HFFc6 (cell line): ENCODE measurements at places on chromosomes 2 and 18. TPM values are rescaled to one million over a fixed set of nuclear protein-coding genes. Genes with fewer than 3 reads are reported as not detected.

Gene ALPG
- total RNA-seq = not detected in 3 replicates

DNA sequence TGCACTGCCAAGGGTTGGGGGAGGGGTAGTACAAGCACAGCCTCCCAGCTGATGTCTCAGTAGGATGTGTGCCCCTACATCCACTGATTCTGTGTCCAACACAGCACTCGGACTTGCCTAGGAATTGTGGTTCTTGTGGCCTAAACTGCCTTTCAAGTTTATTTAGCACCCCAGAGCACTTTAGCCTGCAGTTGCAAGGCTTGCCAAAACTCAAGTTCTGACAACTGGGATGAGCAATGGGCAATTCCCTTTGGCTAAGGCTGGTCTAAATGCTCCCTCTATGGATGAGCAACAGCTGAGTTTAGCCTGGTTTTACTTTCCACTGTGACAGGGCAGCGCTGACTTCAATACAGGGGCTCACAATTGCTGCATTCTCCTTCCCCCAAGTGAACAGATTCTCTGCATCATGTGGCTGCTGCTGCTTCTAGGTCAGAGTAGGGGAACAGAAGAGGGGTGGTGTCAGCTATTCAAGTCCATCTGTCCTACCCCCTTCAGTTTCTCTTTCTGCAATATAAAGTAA, 471.5 kb downstream of the PIK3C3 start:
- H3K27me3 ChIP-seq = no peaks in the 10 kb centered on the region
- H3K4me3 ChIP-seq = no peak overlapping the region
- no peaks in the 10 kb centered on the region for H3K36me3 ChIP-seq
- H3K27ac ChIP-seq = no peak overlapping the region
- no peaks in the 10 kb centered on the region for H3K4me1 ChIP-seq

- H3K27ac ChIP-seq = 0 out of 2 replicates have a peak overlapping the region, but pooled peaks have one; percentile 23
- H3K27me3 ChIP-seq = peaks cover 4% of the 10 kb centered on the region; the same call in 1 of the 2 replicates
- H3K36me3 ChIP-seq = peaks cover 23% of the 10 kb centered on the region
- H3K4me3 ChIP-seq = no peak overlapping the region
- no peak for DNase-seq
- H3K4me1 ChIP-seq = peaks cover 30% of the 10 kb centered on the region
These were observed 46.4 kb downstream of the COMMD1 start for GRCh38 chr2:61951881-61952280.

Gene CPS1
- 1.8 to 3.1 TPM (median 2.7 TPM) in 3 replicates for total RNA-seq

GRCh38 chr18:77099485-77100370, 32.9 kb downstream of the MBP start:
- no peak overlapping the region for H3K4me3 ChIP-seq
- peaks cover 8% of the 10 kb centered on the region for H3K36me3 ChIP-seq
- peaks cover 56% of the 10 kb centered on the region for H3K4me1 ChIP-seq
- no peak for DNase-seq
- H3K27me3 ChIP-seq = peaks cover 3% of the 10 kb centered on the region
- 0 out of 2 replicates have a peak overlapping the region, but pooled peaks have one; percentile 11 for H3K27ac ChIP-seq

- no peak overlapping the region for H3K4me3 ChIP-seq
- no peak for DNase-seq
- no peaks in the 10 kb centered on the region for H3K36me3 ChIP-seq
- peaks cover 17% of the 10 kb centered on the region for H3K27me3 ChIP-seq
These were observed 269.8 kb upstream of the ID2 start for GRCh38 chr2:8412082-8412481.

DNA sequence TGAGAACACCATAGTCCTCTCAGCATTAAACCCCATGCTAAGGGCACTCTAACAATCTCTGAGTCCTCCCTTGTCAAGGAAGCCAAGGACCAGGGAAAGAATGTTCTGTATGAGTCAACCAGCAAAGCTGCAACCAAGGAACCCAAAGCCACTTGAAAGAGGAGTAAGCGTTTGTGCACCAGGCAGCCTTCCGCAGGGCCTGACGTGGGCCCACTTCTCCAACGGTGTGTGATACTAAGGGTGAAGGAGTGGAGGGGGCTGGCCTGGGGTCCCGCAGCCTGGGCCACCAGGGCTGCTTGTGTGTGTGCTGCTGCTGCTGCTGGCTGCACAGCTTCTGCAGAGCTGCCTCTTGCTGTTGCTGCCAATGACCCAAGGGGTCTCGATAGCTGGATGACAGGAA, 30.1 kb upstream of the GALNT14 start:
- H3K27ac ChIP-seq = no peak overlapping the region
- peaks cover 17% of the 10 kb centered on the region for H3K27me3 ChIP-seq
- DNase-seq = peak; percentile 19

DNA sequence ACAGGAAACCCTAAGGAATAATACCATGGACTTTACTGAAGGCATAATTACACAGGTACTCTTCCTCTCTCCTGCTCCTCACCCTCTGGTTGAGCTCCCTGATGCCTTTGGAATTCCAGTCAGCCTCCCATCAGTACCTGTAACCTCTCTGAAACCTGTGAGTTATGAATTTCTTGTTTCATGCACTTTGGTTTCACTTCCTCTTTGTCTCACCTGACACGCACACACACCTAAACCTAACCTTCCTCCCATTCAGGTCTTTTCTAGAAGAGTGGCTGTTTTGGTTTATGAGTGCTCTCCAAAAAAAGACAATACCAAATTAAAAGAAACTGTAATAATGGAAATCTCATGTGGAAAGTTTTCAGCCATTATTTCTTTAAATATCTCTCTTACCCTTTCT, 451.3 kb upstream of the VWC2L start:
- no peaks in the 10 kb centered on the region for H3K4me1 ChIP-seq
- H3K36me3 ChIP-seq = no peaks in the 10 kb centered on the region
- H3K27me3 ChIP-seq = no peaks in the 10 kb centered on the region
- no peak overlapping the region for H3K27ac ChIP-seq
- no peak for DNase-seq

Gene ACADL
- total RNA-seq = not detected in 3 replicates

DNA sequence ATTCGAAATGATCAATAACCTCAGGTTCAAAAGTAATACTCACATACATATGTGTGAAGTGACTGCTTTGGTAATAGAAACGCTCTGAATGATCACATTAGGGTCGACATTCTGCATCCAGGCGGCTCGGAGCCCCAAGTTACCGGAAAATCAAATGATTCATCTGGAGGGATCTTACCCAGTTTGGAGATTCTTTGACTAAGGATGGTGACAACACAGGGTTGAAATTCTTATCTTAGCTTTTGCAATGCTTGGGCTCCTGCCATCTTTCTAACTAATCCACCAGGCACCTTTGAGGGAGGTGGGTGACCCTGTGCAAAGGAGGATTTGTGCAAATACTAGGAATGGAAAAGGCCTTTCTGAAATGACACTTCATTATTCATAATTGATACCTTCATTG, 10.8 kb downstream of the GBX2 start:
- no peaks in the 10 kb centered on the region for H3K4me1 ChIP-seq
- peaks cover 5% of the 10 kb centered on the region; the same call in 1 of the 2 replicates for H3K36me3 ChIP-seq
- peaks cover 31% of the 10 kb centered on the region for H3K27me3 ChIP-seq
- no peak for DNase-seq
- no peak overlapping the region for H3K27ac ChIP-seq

Gene SERPINB3
- not detected in 2 replicates for total RNA-seq

Gene GBX2
- total RNA-seq = not detected in 2 replicates

DNA sequence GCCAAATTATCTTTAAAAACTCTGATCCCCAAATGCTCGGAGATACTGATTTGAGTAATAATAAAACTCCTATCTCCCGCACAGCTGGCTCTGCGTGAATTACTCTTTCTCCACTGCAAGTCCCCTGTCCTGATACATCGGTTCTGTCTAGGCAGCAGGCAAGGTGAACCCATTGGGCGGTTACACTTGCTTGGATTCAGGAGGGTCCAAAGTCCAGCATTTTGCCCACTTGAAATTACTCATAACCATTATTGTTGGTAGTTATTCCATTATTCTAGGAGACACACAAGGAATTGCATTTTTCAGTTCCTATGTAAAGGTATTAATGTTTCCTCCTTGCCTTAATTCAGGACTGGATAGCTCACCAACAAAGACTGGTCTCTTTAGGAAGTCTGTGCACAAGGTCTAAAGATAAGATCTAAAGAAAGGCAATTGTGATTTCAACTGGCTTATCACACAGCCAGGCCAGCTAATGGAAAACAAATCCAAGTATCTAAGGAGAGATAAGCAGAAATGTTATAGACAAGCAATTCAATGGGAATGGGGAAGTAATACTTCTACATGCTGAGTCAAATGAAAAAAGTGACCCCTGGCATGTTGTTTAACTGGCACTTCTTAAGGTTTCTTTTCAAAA, 23.2 kb upstream of the NPC1 start:
- peaks cover 23% of the 10 kb centered on the region for H3K4me1 ChIP-seq
- no peak for DNase-seq
- H3K27me3 ChIP-seq = peaks cover 6% of the 10 kb centered on the region; the same call in 1 of the 2 replicates
- H3K4me3 ChIP-seq = no peak overlapping the region

DNA sequence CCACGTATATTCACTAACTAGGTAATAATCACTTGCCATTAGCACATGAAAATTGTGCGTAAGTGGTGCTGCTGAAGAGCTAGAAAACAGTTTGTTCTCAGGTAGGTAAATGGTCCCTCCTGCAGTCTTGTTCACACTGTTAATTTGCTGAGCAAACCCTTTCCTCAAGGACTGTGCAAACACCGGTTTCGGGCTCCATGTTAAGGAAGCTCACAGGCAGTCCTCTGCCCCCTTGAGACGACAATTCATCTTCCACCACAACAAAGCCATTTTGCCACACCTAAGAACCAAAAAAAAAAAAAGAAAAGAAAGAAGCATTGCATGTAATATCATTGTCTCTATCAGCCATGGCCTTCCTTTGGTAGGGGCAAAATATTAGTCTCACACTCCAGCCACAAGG, 193.9 kb downstream of the BCL11A start:
- no peaks in the 10 kb centered on the region for H3K4me1 ChIP-seq
- H3K27me3 ChIP-seq = peaks cover 11% of the 10 kb centered on the region
- 0 out of 2 replicates have a peak, but pooled peaks cover 5% of the 10 kb centered on the region for H3K36me3 ChIP-seq
- H3K4me3 ChIP-seq = no peak overlapping the region
- no peak overlapping the region for H3K27ac ChIP-seq

DNA sequence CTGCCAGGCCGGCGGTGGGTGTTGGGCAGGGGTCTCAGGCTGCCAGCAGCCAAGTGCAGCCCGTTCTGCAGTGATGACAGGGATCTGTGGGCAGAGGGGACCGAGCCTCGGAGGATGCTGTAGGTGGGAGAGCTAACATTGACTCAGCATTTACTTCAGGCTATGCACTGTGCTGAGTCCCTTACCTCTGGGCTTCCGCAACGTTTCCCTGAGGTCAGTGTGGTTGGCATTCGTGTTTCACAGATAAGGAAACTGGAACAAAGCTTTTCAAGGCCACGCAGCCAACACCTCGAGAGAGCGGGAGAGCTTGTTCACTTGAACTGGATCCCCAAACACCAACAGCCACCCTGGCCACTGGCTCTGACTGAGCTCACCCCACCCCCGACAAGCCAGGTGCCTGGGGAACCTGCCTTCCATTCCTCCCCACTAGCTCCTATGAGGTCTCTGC, 839 bp upstream of the GPR148 start:
- no peak overlapping the region for H3K27ac ChIP-seq
- peaks cover 4% of the 10 kb centered on the region; the same call in 1 of the 2 replicates for H3K36me3 ChIP-seq
- no peak overlapping the region for H3K4me3 ChIP-seq
